ENCODE measurements at places on chromosomes 1 and 21.

DNA sequence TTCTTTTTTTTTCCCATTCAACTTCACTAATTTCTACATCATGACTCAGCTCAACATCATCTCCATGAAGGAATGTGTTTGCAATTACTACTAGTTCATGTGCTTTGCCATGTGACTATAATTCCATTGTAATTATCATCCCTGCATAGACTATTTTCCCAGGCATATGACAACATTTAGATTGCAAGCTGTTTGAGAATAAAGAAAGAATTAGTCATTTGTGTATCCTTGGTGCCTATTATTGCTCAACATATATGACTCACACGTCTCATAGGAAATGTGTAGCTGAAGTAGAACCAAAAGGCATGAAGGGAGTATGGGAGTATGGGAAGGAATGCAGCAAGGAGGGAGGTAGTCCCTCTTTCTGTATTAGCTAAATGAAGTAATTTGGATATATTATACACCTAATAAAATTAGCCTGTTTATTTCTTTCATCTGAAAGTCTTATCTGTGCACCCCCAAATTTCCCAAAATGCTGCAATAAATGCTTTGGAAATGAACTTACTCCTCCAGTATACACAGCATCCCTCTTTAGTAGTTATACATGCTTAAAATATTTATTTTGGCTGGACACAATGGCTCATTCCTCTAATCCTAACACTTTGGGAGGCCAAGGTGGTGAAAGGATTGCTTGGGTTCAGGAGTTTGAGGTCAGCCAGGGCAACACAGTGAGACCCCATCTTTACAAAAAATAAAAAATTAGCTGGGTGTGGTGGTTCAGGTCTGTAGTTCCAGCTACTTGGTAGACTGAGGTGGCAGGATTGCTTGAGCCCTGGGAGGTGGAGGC lies 316.9 kb upstream of the ADGRL4 start:
- no peak for DNase-seq

DNA sequence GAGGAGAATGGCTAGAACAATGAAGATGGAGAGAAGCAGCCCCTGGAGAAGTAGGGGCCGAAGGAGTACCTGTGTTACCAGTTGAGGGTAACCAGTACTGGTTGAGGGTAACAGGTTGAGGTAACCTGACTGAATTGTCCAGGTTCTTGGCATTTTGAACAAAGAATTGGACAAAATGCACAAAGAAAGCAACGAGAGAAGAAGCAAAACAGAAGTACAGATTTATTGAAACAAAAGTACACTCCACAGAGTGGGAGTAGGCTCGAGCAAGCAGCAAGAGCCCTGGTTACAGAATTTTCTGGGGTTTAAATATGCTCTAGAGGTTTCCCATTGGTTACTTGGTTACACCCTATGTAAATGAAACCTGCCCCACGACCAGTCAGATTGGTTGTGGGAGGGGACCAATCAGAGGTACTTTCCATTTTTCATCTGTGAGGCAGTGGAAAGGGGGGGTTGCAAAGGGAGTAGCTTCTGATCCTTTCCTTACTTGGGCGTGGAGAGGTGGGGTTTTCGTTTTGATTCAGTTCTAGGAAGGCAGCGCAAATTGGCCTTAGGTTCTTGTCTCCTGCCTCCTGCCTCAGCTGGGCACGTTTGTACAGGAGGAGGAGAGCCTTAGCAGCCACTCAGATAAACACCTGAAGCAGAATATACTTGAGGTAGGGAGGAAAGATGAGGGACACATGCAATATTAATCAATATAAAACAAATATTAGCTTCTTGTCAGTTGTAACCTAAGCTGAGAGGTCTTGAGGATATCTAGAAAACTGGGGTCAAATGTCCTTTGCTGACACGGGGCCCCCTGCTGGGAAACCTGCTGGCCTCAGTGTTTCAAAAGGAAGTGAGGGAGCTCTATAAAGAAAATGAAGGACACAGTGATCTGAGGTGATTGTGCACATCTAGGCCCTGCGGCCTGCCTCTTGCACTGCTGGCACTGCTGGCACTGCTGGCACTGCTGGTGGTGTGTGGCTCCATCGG lies 14.3 kb upstream of the LSM10 start:
- DNase-seq = peak; percentile 31

GRCh38 chr1:5887971-5888361 lies 104.3 kb downstream of the NPHP4 start:
- DNase-seq = no peak

GRCh38 chr21:19322360-19322759 lies 918.8 kb upstream of the TMPRSS15 start:
- no peak for DNase-seq

- no peak for DNase-seq
Measured at GRCh38 chr1:168520832-168521231, 23.0 kb downstream of the XCL2 start.

- no peak for DNase-seq
Measured at GRCh38 chr21:44434568-44434925, 20.8 kb upstream of the LRRC3 start.

GRCh38 chr1:17245816-17246325 lies 3.0 kb upstream of the PADI3 start:
- no peak for DNase-seq

- no peak for DNase-seq
Measured at GRCh38 chr1:237154157-237154556, 112.2 kb downstream of the RYR2 start.

GRCh38 chr1:226938903-226939437 lies 1.1 kb upstream of the COQ8A start:
- peak; percentile 22 for DNase-seq

DNA sequence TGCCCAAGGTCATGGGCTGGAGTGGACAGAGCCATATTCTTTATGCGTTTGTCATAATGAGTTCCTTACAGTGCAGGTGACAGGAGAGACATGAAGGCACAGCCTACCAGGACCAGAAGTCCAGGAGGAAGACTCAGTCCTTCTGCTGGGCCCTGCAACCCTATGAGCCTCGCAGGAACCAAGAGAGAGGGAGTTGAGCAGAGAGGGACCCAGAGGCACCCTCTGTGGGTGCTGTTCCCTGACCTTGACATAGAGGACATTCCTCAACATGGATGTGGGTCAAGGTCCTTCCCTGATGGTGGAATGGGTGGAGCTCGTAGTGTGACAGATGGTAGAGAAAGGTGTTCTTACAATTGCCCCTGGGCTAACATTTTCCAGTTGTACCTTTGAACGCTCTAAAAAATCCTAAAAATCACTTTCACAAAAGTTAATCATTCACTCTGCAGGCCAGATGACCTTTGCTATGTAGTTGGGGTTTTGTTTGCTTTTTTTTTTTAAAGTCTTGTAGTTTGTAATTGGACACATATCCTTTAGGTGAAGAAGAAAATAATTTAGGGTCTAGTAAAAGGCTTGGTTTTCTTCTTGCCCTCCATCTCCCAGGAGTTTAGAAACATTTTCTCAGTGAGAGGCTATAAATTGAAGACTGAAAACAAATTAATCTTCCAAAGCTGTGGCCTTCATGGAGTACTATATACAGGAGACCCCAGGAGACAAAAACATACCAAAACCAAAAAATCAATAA lies 41.9 kb downstream of the MAB21L3 start:
- DNase-seq = no peak

- DNase-seq = no peak
Measured at GRCh38 chr1:42932442-42932941, 26.2 kb downstream of the SLC2A1 start.

GRCh38 chr1:185894791-185895190 lies 160.6 kb downstream of the HMCN1 start:
- DNase-seq = no peak

DNA sequence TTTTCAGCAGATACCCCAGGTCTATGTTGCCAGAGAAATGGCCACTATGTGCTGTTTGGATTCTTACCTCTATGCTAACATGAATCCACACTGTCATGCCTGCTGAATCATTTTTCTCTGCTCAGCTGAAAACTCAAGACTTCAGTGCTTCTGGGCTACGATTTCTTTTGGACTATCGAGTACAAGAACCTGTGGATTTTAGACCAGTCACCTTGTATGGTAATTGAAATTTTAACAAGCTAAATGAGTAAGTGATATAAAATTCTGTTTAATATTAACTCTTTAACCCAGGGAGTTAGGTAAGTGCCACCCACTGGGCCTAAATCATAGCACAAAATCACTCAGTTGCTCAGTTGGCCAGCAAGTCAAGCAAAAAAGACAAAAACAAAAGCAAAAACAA lies 35.8 kb downstream of the LHX8 start:
- DNase-seq = no peak

DNA sequence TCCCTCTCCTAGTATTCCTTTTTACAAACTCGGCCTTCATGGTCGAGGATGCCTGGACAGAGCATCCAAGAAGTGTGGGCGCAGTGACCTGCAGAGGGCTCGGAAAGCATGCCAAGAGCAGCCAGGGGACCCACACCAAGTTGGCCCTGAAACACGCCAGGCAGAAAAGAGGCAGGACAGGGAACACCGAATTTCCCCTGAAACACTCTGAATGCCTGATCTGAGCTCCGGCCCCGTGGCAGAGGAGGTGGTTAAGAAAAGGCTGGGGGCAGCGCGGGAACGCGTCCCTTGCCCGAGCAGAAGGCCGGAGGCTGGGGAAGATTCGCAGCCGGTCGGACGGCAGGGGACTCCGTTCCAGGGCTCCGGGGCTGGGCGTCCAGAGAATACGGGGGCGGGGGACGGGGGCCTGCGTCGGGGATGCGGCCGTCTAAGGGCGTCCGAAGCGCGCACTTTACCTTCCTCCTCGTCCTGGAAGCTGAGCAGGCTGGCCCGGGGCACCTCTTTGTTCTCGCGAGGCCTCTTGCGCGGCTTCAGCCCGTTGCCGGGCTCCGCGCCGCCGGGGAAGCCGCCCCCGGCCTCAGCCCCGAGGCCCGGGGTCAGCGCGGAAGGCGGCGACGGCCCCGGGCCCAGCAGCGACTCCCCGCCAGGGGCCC lies 558 bp downstream of the PAXBP1 start:
- DNase-seq = no peak
